ENCODE measurements at places on chromosomes 13 and 19.

GRCh38 chr13:59446391-59446790 lies 717.3 kb downstream of the DIAPH3 start:
- DNase-seq, result no peak

GRCh38 chr13:26456650-26457049 lies 100.8 kb upstream of the WASF3 start:
- no peak for DNase-seq

- no peak for DNase-seq
Observed at GRCh38 chr19:1674293-1674679, 21.9 kb upstream of the TCF3 start.

DNA sequence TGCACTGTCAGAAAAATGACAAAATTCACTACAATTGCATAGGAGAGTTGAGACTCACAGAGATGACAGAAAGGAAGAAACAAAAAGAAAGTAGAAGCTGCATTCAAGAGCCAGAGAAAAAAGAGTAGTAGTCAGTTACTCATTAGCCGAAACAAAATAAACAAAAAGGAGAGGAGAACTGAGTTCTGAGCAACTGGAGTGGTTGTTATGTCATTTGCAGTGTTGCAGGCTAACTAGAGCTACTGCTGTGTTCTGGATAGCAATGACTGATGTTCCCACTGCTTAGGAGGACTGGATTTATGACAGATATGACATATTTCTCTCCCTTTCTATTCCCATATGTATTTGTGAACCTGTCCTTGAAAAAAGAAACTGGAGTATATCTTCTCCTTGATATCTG lies 482.6 kb downstream of the RFC3 start:
- DNase-seq, result no peak

- DNase-seq, result no peak
Observed at GRCh38 chr13:92346046-92346445, 880.6 kb upstream of the GPC6 start.

GRCh38 chr13:82330499-82330898 lies 1551.8 kb downstream of the SLITRK1 start:
- DNase-seq, result no peak

GRCh38 chr13:95121516-95121915 lies 179.7 kb downstream of the ABCC4 start:
- no peak for DNase-seq

DNA sequence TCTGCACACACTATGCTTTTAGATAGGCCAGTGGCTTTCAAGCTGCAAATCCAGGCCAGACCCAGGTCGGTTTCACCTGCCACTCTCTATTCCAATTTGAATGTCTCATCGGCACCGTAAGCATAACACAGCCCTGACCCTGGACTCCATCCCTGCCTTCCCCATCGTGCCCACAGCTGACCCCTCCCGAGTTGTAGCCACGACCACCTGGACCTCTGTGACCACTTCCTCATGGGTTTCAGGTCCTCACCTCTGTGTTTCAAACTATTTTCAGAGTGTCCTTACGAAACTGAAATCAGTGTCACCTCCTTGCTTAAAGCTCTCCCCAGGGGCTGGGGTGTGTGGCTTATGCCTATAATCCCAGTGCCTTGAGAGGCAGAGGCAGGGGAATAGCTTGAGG lies 9.0 kb upstream of the HSH2D start:
- DNase-seq, result no peak

DNA sequence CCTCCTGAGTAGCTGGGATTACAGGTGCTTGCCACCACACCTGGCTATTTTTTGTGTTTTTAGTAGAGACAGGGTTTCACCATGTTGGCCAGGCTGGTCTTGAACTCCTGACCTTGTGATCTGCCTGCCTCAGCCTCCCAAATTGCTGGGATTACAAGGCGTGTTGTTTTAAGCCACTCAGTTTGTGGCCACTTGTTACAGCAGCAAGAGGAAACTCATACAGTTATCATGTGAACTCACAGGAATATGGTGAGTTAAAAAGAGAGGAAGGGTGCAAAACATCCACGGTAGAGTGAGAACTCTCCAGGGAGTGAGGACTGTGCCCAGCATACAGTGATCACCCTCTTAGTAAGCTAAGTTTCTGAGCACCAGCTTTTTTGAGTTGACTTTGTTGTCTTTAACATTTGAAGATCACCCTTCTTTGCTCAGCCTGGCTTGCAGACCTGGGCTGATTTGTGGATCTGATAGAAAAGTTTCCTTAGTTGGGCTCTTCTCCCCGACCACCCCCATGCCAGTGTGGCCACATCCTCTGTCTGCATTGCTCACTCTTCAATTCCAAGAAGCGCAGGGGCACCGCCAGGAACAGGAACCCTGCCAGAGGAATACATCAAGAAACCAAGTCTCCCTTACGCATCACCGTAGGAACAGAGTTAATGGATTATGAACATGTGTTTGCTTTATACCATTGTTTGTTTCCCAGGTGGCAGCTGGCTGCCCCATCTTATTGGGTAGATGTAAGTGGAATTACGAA lies 16.0 kb downstream of the ALOX5AP start:
- DNase-seq, result no peak

DNA sequence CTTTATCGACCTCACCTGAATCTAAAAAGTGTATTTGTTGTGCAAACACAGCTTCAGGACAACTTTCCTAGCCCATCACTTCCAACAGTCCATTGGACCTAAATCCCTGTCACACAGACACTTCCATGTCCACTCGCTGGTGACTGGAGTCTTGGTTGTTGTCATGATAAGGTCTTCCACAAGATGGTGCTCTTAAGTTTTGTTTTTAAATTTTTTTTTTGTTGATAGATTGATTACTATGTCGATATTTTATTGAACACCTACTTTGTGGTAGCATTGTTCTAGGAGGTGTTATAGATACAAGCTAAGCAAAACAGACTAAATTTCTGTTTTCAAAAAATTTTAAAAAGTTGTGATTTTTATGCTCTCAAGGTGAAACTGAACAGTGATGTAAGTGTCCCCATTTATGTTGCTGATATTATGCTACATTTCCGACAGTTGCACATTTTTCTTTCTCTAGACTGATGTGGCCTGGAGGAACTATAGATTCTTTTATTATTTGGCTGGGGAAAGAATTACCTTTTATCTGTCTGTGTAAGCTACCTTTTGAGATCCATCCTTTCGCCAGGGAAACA lies 8.1 kb upstream of the ERICH6B start:
- no peak for DNase-seq

GRCh38 chr19:1522061-1522460 lies 1.8 kb upstream of the PLK5 start:
- no peak for DNase-seq

DNA sequence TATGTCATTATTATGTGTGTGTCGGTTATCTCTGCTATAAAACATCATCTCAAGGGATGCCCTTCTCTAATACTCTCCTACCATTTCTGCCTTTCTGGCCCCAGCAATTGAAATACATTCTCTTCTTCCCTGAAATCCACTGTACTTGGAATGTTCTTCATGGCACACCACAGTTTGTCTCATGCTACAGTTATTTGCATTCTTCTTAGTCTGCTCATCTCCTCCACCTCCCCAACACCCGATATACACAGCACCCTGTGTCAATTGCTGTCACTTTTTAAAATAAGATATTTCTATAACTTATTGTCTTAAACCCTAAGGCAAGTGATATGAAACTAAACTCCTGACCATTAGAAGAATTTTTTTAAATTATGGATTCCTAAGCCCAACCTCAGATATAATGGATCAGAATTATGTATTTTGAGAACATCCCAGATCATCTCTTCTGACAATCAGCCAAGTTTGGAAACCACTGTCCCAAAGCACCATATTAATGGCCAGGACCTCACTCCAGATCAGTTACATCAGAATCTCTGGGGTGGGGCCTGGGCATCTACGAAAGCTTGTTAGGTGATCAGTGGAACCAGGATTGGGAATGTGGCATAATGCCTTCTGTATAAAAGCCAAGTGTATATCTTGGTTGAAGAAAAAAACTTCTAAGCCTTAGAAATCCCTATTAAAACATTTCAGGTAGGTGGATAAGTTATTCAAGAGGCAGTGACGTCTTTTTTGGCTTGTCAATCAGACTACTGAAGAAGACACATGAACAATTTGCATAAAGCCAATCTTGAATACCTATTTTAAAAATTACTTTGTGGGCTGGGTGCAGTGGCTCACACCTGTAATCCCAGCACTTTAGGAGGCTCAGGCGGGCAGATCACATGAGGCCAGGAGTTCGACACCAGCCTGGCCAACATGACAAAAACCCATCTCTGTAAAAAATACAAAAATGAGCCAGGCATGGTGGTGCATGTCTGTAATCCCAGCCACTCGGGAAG lies 30.0 kb upstream of the KBTBD7 start:
- DNase-seq, result no peak

DNA sequence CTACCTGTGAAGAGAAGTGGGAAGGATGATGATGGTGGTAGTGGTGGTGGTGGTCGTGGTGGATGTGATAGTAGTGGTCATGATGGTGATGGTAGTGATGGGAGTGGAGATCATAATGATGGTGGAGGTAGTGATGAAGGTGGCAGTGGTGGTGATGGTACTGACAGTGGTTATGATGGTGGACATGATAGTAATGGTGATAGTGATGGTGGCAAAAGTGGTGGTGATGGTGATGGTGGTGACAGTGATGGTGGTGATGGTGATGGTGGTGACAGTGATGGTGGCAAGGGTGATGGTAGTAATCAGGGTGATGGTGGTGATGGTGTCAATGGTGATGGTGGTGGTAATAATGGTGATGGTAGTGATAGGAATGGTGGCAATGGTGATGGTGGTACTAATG lies 26.2 kb downstream of the MBD3L2B start:
- DNase-seq, result no peak

GRCh38 chr19:13149628-13150186 lies 468 bp downstream of the STX10 start:
- DNase-seq, result no peak

DNA sequence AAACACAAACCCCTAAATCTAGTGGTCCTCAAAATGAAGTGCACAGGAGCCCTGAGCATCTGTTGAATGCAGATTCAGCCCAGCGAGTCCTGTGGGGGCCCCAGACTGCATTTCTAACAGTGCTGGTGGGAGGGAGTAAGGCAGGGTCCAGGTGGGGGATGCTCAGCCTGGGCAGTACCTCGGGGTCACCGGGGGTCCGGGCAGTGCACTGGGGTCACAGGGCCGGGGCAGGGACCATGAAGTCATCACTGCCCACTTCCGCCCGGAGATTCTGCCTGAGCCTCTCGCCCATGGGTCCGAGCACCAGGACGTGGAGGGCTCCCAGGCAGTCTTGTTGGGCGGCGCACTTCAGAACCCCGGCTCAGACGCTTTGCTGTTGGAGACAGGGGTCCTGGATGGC lies 838 bp upstream of the ATP4B start:
- no peak for DNase-seq
